Memory B cell (primary cell): ENCODE measurements at places on chromosomes 7 and 10.

- H3K4me1 ChIP-seq = no peaks in the 10 kb centered on the region
- no peak overlapping the region for H3K27ac ChIP-seq
- H3K4me3 ChIP-seq = no peak overlapping the region
These were observed 4.6 kb upstream of the ADRA2A start for GRCh38 chr10:111072232-111072631.

DNA sequence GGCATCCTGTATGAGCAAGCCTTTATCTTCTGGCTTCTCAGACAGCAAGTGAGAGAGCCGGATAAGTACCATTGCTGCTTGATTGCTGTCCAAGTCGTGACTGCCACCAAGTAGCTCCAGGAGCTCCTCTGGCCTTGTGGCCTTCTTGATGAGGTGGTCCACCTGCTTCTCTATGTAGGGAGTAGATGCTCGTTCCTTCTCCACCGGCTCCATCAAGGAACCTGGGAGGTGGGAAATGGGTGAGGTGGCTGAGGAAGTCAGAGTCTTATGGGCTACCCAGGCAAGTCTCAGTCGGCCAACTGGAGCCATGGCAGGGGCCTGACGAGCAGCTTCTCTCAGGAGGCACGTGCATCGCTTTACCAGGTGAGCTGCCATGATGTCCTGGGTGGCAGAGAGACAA lies 2.6 kb downstream of the TBRG4 start:
- H3K27ac ChIP-seq = no peak overlapping the region
- H3K4me3 ChIP-seq = no peak overlapping the region
- DNase-seq = no peak
- peaks cover 18% of the 10 kb centered on the region for H3K4me1 ChIP-seq

DNA sequence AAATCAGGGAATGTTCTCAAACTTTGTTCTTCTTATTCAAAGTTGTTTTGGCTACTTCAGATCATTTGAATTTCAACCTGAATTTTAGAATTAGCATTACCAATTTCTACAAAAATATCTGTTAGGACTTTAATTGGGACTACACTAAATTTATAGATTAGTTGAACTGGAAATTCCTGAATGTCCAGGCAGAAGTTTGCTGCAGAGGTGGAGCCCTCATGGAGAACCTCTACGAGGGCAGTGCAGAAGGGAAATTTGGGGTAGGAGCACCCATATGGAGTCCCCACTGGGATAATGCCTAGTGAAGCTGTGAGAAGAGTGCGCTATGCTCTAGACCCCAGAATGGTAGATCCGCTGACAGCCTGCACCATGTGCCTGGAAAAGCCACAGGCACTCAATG lies 22.8 kb upstream of the AGMO start:
- no peaks in the 10 kb centered on the region for H3K36me3 ChIP-seq
- H3K4me3 ChIP-seq = no peak overlapping the region
- H3K4me1 ChIP-seq = no peaks in the 10 kb centered on the region
- H3K27me3 ChIP-seq = no peaks in the 10 kb centered on the region
- H3K27ac ChIP-seq = no peak overlapping the region

GRCh38 chr10:24857031-24857725 lies 95.2 kb downstream of the PRTFDC1 start:
- H3K27me3 ChIP-seq = no peaks in the 10 kb centered on the region
- H3K27ac ChIP-seq = no peak overlapping the region
- no peak overlapping the region for H3K4me3 ChIP-seq
- H3K36me3 ChIP-seq = no peaks in the 10 kb centered on the region
- no peak for DNase-seq

GRCh38 chr7:51138123-51139085 lies 178.2 kb downstream of the COBL start:
- no peak overlapping the region for H3K27ac ChIP-seq
- H3K27me3 ChIP-seq = peaks cover 2% of the 10 kb centered on the region
- no peak overlapping the region for H3K4me3 ChIP-seq
- peaks cover 4% of the 10 kb centered on the region for H3K4me1 ChIP-seq

DNA sequence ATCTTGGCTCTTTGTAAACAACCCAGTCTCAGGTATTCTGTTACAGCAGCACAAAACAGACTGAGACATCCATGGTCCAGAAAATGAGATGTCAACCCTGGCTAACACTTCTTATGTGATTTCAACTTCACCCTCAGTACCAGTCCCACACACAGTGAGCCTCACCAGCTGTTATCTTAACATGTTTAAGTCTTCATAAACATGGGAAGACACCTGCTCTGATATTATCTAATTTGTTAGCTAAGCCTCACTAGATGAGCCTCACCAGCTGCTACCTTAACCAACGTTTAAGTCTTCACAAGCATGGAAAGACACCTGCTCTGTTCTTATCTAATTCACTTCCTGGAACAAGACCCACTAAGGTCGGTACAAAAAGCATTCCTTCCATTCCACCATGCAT lies 130.8 kb downstream of the CALN1 start:
- H3K36me3 ChIP-seq = peaks cover 1% of the 10 kb centered on the region
- H3K27ac ChIP-seq = no peak overlapping the region
- no peaks in the 10 kb centered on the region for H3K27me3 ChIP-seq
- no peak overlapping the region for H3K4me3 ChIP-seq

- no peak for DNase-seq
- no peak overlapping the region for H3K4me3 ChIP-seq
- H3K36me3 ChIP-seq = peaks cover 3% of the 10 kb centered on the region
These were observed 35.0 kb downstream of the C10orf105 start for GRCh38 chr10:71684356-71685173.

GRCh38 chr7:44196450-44196872 lies 4.3 kb upstream of the YKT6 start:
- peaks cover 7% of the 10 kb centered on the region for H3K27me3 ChIP-seq
- H3K4me1 ChIP-seq = peaks cover 5% of the 10 kb centered on the region
- no peak overlapping the region for H3K4me3 ChIP-seq

- DNase-seq = no peak
- H3K4me3 ChIP-seq = no peak overlapping the region
- no peaks in the 10 kb centered on the region for H3K27me3 ChIP-seq
- peaks cover 43% of the 10 kb centered on the region for H3K4me1 ChIP-seq
These were observed 77.9 kb downstream of the CCNY start for GRCh38 chr10:35413985-35414861.

GRCh38 chr7:95684037-95684436 lies 87.7 kb upstream of the PDK4 start:
- no peaks in the 10 kb centered on the region for H3K36me3 ChIP-seq
- no peak overlapping the region for H3K27ac ChIP-seq
- peaks cover 10% of the 10 kb centered on the region for H3K4me1 ChIP-seq
- H3K4me3 ChIP-seq = no peak overlapping the region
- no peaks in the 10 kb centered on the region for H3K27me3 ChIP-seq

GRCh38 chr10:22486431-22486830 lies 141.1 kb downstream of the SPAG6 start:
- H3K27me3 ChIP-seq = peaks cover 1% of the 10 kb centered on the region
- no peak for DNase-seq
- H3K4me3 ChIP-seq = no peak overlapping the region
- H3K4me1 ChIP-seq = peaks cover 13% of the 10 kb centered on the region
- H3K27ac ChIP-seq = no peak overlapping the region

GRCh38 chr7:131527456-131527855 lies 29.0 kb downstream of the PODXL start:
- H3K4me1 ChIP-seq = peaks cover 8% of the 10 kb centered on the region
- no peak overlapping the region for H3K4me3 ChIP-seq
- no peaks in the 10 kb centered on the region for H3K27me3 ChIP-seq
- no peaks in the 10 kb centered on the region for H3K36me3 ChIP-seq
- no peak for DNase-seq

DNA sequence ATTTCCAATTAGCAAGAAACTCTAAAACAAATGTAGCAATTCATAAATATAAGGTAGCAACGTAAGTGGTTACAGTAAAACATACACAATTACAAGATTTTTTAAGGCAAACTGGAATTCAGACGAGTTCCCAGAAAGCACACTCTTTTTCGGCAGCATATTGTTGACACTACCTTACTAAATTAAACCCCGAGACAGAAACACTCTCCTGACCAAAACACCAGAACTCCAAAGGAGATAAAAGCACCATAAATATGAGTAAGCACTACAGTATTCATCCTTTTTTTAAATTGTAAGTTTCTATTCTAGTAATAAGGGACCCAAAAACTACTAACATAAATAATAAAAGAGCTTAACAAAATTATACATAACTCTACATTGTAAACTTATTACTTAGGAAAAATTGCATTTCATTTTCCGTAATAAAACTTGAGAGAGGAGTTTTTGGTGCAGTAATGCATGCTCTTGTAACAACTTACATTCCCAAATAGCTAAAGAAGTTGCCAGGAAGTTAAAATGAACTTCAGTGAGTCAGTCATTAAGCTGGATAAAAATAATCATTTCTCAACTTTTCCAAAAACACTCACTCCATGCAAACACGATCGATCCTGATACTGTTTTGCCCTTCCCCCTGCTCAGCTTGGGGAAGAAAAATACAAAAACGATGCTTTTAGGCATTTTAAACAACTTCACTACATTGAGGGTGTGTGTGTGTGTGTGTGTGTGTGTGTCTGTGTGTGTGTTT lies 2.0 kb downstream of the PIP4K2A start:
- H3K36me3 ChIP-seq = peaks cover 10% of the 10 kb centered on the region
- H3K4me1 ChIP-seq = peaks cover 46% of the 10 kb centered on the region
- H3K27ac ChIP-seq = peak overlapping the region; percentile 80
- no peaks in the 10 kb centered on the region for H3K27me3 ChIP-seq
- no peak for DNase-seq

GRCh38 chr10:74799721-74800221 lies 26.6 kb upstream of the KAT6B start:
- H3K4me1 ChIP-seq = peaks cover 10% of the 10 kb centered on the region
- no peak for DNase-seq
- peaks cover 6% of the 10 kb centered on the region for H3K27me3 ChIP-seq

GRCh38 chr10:33136781-33137180 lies 178.8 kb upstream of the ITGB1 start:
- DNase-seq = no peak
- peaks cover 2% of the 10 kb centered on the region for H3K27me3 ChIP-seq
- peaks cover 39% of the 10 kb centered on the region for H3K4me1 ChIP-seq

DNA sequence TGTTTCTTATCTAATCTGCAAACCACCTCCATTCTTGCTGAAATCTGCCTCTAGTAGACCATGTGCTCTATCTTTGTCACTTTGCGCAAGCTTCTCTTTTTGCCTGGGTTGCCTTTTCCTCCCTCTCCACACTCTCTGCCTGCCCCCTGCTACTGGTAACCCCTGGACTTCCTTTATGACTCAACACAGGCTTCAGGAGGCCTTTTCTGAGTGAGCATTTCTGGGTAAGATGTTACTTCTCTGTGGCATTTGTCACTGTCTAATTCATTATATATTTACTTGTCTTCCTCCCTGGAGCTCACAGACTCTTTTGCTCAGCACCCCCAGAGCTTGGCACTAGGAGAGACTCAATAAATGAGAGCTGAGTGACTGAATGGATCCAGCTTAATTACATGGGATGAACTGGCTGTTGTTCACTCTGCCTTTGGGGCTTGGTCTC lies 8.4 kb downstream of the GOLGA7B start:
- no peak for DNase-seq
- no peaks in the 10 kb centered on the region for H3K4me1 ChIP-seq
- H3K36me3 ChIP-seq = no peaks in the 10 kb centered on the region
- H3K27me3 ChIP-seq = peaks cover 19% of the 10 kb centered on the region

GRCh38 chr7:81333536-81333935 lies 414.7 kb upstream of the SEMA3C start:
- no peak overlapping the region for H3K4me3 ChIP-seq
- no peak overlapping the region for H3K27ac ChIP-seq
- H3K36me3 ChIP-seq = no peaks in the 10 kb centered on the region
- no peaks in the 10 kb centered on the region for H3K4me1 ChIP-seq
- no peak for DNase-seq
- no peaks in the 10 kb centered on the region for H3K27me3 ChIP-seq

DNA sequence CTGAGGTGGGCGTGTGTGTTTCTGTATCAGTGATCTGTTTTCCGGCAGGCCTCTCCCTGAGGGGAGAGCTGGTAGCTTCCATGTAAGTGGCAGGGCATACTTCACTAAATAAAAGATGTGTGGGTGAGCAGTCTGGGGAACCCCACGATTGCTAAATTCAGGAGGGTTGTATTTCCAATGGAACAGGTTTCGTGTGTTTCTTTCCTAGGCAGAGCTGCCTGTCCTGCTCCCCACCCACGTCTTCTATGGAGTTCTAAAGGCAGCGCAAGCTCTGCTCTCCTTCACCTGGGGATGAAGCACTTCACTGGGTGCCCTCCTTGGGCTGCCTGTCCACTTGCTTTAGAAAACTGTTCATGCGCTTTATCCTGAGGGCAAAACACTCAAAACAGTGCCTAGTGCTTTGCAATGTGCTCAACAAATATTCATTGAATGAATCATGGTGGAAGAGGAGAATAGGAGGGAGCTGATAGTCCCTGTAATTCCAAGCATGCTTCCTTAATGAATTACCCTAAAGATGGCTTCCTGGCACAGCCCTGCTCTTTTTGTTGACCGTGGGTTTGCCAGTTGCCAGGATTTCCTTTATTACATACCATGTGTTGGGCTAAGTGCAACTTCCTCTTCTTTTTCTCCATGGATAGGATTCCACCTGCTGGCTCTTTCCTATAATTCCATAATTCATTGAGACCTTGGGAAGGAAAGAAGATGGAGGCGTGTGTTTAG lies 50.6 kb upstream of the SRPK2 start:
- peaks cover 13% of the 10 kb centered on the region for H3K4me1 ChIP-seq
- no peak overlapping the region for H3K27ac ChIP-seq
- peaks cover 4% of the 10 kb centered on the region for H3K36me3 ChIP-seq
- DNase-seq = no peak
- no peak overlapping the region for H3K4me3 ChIP-seq

DNA sequence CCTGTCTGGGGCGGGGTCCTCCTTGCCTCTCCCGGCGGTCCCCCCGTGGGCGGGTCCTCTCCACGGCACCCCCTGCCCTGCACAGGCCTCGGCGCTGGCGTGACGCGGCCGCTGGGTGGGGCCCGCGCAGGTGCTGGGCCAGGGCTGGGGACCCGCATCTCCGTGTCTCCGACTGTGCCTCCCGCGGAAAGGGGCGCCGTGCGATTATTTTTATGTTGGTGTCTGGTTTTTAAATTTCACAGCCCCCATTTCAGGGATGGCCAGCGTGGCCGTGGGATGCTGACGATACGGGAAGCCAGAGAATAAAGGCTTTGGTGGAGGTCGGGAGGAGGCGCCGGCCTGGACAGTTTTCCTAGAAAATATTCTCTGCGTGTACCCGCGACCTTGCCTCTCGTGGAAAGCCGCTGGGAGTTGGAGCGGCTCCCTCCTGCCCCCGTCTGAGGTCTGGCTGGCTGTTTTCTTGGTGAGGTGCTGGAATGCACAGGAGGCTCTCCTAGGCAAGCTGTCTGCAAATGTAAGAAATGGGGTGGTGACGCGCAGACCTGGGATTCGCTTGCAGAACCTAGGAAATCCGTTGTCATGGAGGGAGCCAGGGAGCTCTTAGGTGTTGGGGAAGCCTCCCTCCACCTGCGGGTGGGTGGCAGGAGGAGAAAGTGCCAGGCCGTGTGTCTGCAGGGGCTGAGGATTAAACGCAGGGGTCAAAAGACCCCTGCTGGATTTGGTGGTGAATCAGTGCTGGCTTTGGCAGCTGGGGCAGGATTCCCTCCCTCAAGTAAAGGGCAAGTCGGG lies 28.7 kb upstream of the JAKMIP3 start:
- DNase-seq = no peak
- peaks cover 1% of the 10 kb centered on the region for H3K36me3 ChIP-seq
- H3K27ac ChIP-seq = no peak overlapping the region
- H3K27me3 ChIP-seq = peaks cover 36% of the 10 kb centered on the region
